ENCODE measurements at places on chromosomes 12 and 14. TPM values are rescaled to one million over a fixed set of nuclear protein-coding genes. Genes with fewer than 3 reads are reported as not detected.

DNA sequence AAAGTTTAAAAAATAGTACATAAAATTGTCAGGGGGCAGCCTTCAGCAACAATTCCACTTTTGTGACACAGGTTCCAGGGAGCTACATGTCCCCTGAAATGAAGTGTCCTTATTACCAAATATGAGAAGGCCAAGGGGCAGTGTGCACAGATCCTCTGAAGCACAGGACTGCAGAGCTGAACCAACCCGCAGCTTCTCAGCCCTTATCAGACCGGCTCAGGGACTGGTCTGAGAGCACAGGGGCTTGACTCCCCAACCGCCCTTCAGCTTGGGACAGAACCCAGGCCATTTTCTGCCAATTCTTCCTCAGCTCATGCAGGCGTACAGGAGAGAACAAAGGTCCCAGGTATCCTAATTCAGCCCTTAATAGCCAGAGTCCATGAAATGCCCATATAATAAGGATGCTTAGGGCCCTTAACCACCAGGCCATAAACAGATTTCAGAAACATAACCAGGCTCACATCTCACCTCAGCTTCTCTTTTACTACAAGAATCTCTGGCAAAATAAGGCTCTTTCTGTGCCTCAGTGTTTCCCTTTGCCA lies 221.3 kb downstream of the ANO2 start:
- peaks cover 44% of the 10 kb centered on the region for H3K27me3 ChIP-seq
- H3K4me3 ChIP-seq: no peak overlapping the region
- no peak for DNase-seq
- no peaks in the 10 kb centered on the region for H3K36me3 ChIP-seq

Gene OAS1
- polyA plus RNA-seq: 1.3 TPM

- DNase-seq: no peak
- no peak overlapping the region for H3K27ac ChIP-seq
- peaks cover 12% of the 10 kb centered on the region for H3K4me1 ChIP-seq
These were observed 63.4 kb downstream of the LGMN start for GRCh38 chr14:92684801-92685560.

Gene EML5
- polyA plus RNA-seq: 1.1 TPM

Gene MYO1H
- polyA plus RNA-seq: not detected

Gene DPPA3
- polyA plus RNA-seq: not detected

- no peak for DNase-seq
- H3K27ac ChIP-seq: peak overlapping the region; percentile 51
- no peak overlapping the region for H3K4me3 ChIP-seq
- H3K4me1 ChIP-seq: peaks cover 22% of the 10 kb centered on the region
- no peaks in the 10 kb centered on the region for H3K36me3 ChIP-seq
- no peaks in the 10 kb centered on the region for H3K27me3 ChIP-seq
These were observed 237.5 kb upstream of the HMGA2 start for GRCh38 chr12:65586796-65587195.

Gene IFI27
- polyA plus RNA-seq: 1.2 TPM

- no peaks in the 10 kb centered on the region for H3K4me1 ChIP-seq
- DNase-seq: no peak
- peaks cover 5% of the 10 kb centered on the region for H3K27me3 ChIP-seq
- no peak overlapping the region for H3K4me3 ChIP-seq
- H3K27ac ChIP-seq: no peak overlapping the region
- H3K36me3 ChIP-seq: no peaks in the 10 kb centered on the region
These were observed 239.2 kb upstream of the AMIGO2 start for GRCh38 chr12:47318963-47319362.
